ENCODE measurements at places on chromosomes 7 and 10.

GRCh38 chr10:71234970-71235685, 22.8 kb downstream of the UNC5B start:
- DNase-seq: no peak

GRCh38 chr10:66835400-66835799, 90.4 kb upstream of the LRRTM3 start:
- DNase-seq: no peak

DNA sequence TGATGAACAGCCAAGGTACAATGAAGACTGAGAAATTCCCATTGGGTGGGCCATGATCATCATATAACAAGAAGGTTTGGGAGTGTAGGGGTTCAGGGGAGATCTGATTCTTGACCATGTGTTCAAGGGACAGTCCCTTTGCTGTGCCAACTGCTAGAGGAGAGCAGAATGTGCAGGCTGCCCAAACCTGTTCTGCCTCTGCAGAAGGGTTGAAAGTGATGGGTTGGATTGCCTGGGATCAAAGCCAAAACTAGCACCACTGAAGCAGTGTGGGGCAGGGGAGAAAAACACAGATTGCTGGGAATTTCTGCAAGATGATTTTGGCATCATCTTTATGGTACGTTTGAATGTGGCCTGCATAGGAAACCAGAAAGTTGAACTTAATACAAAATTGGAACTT, 303.9 kb downstream of the OTUD1 start:
- no peak for DNase-seq

- no peak for DNase-seq
Measured at GRCh38 chr10:68305854-68306253, 26.0 kb upstream of the HNRNPH3 start.

GRCh38 chr7:2903682-2904162, 59.6 kb upstream of the GNA12 start:
- DNase-seq: no peak

DNA sequence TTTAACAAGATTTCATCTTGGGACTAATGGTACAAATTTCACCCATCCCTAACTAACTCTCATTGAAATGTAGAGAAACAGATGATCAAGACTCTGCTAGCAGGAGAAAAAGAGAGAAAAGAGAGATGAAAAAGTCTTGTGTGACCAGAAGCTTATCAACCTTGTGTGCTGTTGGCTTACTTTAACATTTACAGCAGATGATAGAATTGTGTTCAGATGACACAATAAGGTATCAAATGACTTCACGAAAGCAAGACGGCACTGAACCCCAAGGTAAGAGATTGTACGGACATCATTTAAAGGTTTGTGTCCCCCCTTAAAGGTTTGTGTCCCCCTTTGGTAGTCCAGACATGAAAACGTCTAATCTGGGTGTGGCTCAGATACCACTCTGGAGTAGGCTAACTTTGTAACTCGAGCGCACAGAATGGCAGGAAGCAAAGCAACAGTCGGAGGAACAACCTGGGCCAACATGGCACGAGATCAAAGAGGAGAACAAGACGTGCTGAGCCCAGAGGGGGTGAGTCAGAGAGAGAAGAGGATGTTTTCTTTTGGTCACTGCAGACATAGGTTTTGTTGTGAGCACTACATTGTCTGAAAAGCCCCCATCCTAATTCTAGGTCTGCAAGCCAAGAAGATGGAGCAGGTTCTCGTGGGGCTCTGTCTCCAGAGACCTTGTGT, 10.4 kb upstream of the LMBR1 start:
- DNase-seq: no peak

DNA sequence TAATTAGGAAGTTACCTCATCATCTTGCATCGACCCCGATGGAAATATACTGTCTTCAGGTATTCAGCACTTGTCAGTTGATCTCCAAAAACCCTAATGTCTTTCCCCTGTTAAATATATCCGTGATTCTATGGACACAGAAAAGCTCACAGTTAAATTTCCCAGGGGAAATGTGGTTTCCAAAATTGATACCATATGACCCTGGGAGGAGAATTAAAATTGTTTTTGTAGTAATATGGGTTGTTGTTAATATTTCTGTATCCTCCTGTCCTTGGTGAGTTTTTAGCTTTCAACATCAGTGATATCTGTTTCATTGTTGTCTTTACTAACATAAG, 132.1 kb downstream of the CELF2 start:
- DNase-seq: no peak

DNA sequence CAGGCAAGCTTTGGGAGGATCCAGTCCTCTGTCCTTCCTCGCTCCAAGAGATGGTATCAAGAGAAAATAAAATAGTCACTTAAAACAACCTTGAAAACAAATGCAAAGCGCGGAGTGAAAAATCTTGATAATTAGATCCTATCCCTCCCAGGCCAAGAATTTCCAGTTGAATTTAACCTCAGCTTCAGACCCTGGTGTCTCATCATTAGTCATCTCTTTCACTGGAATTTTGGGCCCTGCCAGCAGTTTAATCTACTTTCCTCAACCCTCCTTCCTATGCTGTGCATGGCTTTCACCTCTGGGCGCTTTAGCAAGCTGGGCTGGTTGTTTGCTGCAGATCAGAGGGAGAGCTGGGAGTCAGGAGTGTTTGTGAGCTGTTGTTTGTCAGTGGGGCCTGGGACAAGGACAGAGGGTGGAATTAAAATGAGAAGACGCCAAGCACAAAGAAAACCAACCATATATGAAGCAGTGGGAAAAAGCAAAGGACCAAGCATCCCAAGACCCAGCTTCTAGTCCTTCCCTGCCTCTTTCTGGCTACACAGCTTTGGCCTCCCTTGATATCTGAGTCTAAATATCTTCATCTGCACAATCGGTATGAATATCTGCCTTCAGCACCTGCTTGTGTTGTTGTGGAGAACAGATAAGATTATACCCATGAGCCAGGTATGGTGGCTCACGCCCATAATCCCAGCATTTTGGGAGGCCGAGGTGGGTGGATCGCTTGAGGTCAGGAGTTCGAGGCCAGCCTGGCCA, 13.5 kb downstream of the MYOF start:
- DNase-seq: no peak

DNA sequence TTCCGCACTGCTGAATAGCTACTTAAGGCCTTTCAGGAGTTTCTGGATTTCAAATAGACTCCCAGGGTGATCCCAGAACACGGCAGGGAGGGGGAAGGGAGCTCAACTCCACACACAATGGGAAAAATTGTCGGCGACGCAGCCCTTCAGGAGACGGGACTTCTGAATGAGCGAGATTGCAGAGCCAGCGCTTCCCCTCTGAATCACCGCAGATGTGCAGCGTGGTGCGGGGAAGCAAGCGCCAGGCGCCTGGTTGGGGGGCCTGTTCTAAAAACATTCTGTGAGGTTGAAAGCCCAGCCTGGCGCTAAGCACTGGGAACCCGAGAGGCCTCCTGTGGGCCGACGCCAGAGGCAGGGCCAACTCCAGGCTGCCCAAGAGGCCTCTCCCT, 163.3 kb downstream of the MAD1L1 start:
- DNase-seq: no peak

DNA sequence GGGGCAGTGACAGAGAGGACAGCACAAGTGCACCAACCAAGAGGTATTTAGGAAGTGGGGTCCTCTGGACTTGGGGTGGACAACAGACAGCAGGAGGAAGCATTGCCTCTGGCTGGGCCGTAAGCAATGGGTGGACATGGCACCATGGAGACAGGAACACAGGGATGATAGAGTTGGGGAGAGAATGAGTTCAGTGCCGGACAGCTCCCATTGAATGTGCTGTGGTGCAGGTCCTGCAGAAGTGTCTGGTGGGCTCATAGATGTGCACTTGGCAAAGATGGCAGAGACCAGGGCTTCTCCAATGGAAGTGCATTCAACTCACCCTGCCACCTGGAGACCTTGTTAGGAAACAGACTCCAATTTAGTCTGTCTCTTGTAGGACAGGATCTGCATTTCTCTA, 341.5 kb upstream of the ZMIZ1 start:
- DNase-seq: no peak

DNA sequence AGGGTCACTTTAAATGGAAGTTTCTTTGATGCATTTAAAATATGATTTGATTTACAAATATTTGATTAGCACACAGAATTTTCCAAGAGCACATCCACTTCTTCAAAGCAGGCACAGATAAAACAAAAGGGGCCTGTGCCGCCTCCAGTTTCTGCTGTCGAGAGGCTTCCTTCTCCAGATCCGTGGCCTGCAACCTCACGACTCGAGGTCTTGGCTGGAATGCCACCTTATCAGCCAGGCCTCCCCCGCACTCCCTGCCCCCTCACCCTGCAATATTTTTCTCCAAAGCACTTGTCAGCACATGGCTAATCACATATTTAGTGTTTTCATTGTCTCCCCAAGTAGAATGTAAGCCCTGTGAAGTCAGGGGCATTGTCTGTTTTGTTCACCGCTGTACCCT, 12.5 kb downstream of the PYROXD2 start:
- DNase-seq: no peak

DNA sequence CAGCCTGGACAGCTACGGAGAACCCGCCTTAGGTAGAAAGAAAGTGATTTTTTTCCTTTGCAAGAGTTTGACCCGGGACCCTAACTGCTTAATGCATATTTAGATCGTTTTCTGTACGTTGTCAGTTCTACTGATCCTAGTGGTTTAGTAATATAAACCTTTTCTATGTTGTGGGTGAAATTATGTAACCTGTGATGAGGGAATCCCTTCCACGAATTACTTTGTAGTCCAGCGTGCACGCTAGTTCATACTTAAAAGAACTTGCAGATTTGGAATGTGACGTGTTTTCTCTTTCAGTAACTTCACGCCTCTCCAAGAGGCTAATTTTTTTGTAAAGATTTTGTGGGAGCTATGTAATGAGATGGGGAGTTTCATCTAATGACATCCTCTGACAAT, 705 bp downstream of the SLF2 start:
- DNase-seq: no peak

- DNase-seq: no peak
Measured at GRCh38 chr7:29563590-29564495, at the start of gene PRR15. PRR15 (plus strand) TSS chr7:29563835; CDS start chr7:29566330, 2,495 bp downstream.

GRCh38 chr7:149625340-149625946, 127.8 kb upstream of the ZNF746 start:
- peak; percentile 50 for DNase-seq

DNA sequence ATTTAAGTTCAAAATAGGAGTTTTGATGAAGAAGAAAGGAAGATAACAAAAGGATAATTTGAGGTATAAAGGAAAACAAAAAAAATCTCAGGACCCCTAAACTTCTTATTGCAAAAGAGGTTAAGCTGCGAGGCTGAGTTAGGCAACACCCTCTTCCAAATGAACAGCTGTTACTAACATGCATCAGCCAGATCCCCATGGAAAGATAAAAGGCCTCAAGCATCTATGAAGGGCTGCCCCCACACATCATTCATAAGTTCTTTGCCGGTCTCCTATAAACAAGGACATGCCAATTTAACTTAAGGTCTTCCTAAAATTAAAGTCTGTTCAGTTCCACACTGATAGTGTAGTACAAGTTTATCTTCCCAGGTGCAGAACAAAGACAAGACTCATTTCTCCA, 75.8 kb upstream of the IMMP2L start:
- no peak for DNase-seq

DNA sequence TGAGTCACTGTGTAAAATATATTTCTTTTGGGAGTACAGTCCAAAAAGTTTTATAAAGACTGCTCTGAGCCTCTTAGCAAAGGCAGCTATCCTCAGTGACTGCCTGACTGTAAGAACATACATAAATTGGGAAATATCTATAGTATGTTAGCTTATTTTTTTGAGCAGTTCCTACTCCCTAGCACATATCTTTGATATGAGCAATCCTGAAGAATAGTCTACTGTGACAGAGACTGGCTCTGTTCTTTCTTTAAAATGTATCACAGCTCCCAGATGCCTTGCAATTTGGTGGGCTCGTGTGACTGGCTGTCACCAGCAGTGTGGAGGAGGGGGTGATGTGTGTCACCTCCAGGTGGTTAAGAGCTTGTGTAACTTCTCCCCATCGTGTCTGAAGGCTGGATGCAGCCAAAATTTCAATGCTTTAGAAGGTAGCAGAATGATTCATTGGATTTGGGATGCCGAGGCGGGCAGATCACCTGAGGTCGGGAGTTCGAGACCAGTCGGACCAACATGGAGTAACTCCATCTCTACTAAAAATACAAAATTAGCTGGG, 47.9 kb downstream of the MTERF1 start:
- DNase-seq: no peak

DNA sequence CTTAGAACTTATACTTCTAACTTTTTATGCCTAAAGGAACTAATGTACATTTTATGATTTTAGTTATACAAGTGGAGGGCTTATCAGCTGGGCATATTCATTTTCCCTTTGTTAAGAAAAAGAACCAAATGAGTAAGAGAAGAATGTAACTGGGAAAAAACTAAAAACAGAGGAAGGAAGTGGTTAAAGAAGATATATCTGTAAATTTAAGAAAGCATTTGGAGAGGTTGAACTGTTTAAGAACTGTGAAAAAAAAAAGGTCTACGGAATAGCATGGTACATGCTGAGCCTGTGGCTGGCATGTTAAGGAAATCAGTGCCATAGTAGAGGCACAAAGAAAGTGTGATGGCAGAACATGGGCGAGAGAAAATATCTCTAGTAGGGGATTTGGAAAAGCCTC, 6.2 kb downstream of the MDFIC start:
- DNase-seq: no peak

GRCh38 chr10:70743430-70743788, 41.8 kb downstream of the TBATA start:
- DNase-seq: no peak
